ENCODE measurements at places on chromosomes 7 and 10.

GRCh38 chr10:101901340-101901739 is 57.7 kb upstream of the KCNIP2 start:
- peak; percentile 74 for DNase-seq

DNA sequence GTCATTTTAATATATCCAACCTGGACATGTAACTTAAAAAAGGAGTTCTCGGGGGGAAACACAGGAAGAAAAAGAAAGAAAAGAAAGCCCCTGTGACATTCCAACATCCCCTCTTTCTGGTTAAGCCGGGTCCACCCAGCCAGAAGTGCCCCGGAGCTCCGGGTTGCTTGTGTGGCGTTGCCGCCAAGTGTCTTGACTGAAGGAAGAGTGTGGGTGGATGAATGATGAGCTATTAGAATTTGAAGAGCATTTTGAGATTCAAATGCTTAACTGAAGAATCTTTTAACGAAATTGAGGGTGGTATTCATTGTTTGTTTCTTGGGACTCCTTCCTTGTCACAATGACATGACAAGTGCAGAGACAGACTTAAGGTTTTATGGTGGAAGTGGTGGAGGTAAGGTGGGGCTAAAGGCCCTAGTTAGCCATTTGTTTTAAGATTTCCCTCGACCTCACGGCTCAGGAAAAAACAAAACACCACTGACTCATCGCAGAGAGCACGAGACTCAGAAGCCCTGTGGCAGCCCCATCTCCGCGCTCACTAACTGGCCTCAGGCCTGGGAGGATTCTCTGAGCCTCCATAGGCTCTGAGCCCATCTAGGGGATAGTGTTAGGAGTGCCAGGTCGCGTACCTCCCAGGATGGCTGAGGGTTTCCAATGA is 1.8 kb upstream of the GLI3 start:
- DNase-seq, result no peak

DNA sequence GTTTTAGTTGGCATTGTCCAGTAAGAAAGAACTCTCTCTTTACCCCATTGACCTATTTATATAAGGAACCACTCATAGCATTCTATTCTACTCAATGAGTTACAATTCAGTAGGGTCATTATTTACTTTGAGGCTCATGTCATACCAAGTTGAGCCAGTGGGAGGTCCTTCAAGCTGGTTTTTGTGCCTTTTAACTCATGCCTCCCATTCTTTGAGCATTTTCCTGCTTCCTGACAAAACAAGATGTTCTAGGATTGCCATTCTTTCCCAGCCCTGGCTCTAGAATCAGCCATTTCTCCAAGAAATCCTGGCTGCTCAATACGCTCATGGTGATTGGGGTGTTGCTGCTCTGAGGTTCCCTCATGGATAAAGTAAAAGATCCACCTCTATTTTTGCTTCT is 250.1 kb downstream of the ABCA13 start:
- DNase-seq, result no peak

DNA sequence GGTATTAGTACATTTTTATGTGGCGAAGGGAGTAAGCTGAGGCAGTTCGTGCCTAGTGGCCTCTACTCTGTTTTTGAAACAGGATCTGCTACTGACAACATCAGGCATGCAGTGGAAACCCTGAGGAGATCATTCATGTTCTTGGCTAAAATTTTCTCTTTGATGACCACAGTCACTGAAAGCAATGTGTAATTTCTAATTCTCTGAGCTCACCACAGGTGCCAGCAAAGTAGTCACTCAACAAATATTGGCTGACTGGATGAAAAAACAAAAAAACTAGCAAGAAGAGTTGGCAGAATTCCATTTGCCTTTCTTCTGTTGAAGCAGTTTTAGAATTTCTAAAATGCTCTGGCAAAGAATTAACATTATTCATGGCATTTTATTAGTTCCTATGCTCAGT is 176.5 kb upstream of the KCTD7 start:
- no peak for DNase-seq

DNA sequence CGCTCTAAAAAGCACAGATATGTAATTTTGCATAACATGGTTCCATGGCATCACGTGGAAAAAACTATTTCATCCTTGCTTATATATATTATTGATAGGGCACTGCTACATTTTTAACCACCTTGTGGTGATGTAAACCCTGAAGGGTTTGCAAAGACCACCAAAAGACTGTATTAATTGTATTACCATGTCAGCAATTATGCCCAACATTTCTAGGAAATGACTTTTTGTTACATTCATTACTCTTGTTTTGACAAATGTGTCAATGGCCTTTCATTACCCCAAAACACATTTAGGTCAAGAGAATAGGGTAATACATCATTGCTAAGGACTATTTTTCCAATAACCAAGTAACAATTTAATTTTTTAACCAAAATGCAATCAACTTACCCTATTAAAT is 142.2 kb downstream of the NRCAM start:
- no peak for DNase-seq

- DNase-seq, result no peak
Observed at GRCh38 chr7:127920787-127921438, 110.3 kb downstream of the LRRC4 start.

GRCh38 chr7:149126662-149127266 is 640 bp upstream of the ZNF425 start:
- DNase-seq, result peak; percentile 56

- no peak for DNase-seq
Observed at GRCh38 chr7:34371922-34372321, 286.1 kb upstream of the NPSR1 start.

DNA sequence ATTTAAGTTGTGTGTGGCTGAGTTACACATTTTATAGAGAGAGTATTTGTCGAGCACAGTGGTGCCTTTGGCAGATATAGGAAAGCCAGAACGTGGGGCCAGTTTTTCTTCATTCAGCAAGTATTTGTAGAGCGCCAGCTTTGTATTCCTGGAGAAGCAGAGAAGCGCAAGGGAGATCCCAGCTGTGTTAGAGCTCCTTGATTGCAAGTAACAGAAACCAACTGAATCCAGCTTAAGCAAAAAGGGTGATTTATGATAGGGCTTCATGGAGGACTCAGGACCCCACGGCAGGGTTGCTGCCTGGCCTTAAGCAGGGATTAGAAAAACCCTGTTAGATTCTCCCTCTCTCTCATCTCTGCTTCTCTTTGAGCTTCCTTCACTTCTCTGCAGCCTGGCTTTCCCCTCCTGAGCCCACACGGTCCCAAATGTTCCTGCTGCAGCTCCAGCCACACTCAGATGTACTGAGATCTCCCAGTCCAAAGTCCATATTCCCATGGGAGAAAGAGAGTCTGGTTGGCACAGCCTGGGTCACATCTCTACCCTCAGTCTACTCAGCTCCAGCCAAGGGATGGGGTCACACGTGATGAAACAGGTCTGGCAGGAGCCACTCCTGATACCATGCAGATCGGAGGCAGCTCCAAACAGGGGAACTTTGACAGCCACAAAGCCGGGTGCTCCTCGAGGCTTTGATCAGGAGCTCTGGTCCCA is 16.7 kb downstream of the UBTD1 start:
- DNase-seq, result no peak

- DNase-seq, result no peak
Observed at GRCh38 chr7:82153776-82154175, 289.8 kb downstream of the CACNA2D1 start.

GRCh38 chr10:23558361-23558799 is 119.5 kb downstream of the OTUD1 start:
- no peak for DNase-seq

GRCh38 chr10:4693967-4694366 is 132.0 kb upstream of the AKR1E2 start:
- DNase-seq, result no peak

DNA sequence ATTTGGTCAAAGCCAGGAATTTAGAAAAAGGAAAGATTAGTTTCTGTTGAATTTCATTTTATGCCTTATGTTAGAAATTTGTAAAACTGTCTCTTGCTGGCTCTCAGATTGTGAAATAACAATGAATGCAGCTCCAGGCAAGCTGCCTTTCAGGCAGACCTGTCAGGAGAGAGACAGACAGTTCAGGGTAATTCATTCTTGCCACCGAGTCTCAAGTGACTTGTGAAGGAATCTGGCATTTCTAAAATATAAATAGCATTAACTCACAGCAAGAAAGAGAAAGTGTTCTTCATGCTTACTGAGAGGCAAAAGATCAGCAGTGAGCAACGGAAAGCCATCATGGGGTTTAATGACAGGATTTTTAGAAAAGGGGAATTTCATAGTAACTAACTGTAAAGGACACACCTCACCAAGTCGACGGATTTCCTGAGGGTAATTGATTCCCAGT is 442.3 kb upstream of the AKR1E2 start:
- DNase-seq, result no peak
